ENCODE measurements at places on chromosomes 13 and 19.
A peak's percentile ranks its signal among the peaks of the same experiment; 100 is the strongest.

DNA sequence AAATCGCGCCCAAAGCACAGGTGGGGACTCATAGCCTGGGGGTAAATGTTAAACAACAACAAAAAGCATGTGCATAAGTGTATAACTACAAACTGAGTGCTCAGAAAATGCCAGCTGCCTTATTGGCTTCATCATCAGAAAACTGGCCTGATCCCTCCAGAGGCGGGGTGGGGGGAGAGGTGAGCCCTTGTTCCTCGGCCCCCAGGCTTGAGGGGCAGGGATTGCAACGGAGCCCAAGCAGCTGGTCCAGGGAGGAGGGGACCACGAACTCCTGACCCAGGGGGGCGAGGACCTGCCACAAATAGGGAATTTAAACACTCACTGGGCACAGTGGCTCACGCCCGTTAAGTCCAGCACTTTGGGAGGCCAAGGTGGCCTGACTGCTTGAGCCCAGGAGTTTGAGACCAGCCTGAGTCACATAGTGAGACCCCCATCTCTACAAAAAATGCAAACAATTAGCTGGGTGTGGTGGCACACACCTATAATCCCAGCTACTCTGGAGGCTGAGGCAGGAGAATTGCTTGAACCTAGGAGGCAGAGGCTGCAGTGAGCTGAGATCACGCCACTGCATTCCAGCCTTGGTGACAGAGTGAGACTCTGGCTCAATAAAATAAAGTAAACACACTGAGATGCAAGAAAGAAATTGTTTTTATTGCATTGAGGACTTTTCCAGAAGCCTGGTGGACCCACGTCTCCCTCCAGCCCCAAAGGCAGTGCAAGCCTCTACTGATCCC lies 8.7 kb downstream of the SIRT6 start:
- DNase-seq = no peak

GRCh38 chr19:6378041-6378440 lies 2.3 kb upstream of the PSPN start:
- DNase-seq = peak; percentile 82

DNA sequence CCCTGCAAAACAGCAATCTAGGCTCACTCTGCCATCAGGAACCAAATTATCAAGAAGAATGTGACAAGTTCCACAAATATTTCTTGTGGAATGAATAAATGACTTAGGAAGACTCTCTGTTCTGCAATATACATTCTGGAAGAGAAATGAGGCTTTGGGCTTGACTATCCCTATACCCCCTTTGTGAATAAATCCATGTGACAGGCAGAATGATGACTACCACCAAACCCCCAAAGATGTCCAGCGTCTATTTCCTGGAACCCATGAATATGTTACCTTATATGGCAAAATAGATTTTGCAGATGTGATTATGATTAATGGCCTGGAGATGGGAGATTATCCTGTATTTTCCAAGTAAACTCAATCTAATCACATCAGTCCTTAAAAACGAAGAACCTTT lies 139.3 kb downstream of the ENOX1 start:
- DNase-seq = no peak

- DNase-seq = no peak
These were observed 20.3 kb downstream of the CKM start for GRCh38 chr19:45302416-45302815.

DNA sequence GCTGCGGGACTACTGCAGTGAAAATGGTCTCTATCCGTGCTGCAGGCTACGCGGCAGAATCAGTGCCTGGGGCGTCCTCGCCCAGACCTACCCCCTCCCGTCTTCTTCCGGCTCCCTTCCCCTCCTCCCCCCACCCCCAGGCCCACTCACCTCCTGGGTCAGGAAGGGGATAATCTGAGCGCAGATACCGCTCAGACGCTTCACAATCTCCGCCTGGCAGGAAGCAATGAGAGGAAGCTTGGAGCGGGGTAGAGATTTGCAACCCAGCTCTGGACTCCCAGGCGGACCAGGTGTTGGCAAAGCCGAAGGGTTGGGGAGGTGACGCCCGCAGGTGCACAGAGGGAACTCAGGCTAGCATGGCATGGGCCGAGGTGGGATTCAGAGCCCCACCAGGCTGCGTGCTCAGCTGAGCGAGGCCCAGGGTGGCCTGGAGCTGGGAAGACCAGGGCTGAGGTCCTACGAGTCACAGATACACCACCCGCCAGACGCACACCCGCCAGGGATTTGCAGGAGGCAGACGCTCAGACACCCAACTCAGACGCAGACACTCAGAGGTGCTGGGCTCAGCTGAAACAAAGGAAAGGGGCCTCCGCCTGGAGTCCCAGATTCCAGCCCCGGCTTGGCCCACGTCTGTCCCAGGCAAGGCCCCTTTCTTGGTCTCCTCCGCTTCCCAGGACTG lies 4.1 kb downstream of the TLE2 start:
- DNase-seq = no peak

GRCh38 chr19:29787281-29787680 lies 24.5 kb upstream of the CCNE1 start:
- DNase-seq = no peak

DNA sequence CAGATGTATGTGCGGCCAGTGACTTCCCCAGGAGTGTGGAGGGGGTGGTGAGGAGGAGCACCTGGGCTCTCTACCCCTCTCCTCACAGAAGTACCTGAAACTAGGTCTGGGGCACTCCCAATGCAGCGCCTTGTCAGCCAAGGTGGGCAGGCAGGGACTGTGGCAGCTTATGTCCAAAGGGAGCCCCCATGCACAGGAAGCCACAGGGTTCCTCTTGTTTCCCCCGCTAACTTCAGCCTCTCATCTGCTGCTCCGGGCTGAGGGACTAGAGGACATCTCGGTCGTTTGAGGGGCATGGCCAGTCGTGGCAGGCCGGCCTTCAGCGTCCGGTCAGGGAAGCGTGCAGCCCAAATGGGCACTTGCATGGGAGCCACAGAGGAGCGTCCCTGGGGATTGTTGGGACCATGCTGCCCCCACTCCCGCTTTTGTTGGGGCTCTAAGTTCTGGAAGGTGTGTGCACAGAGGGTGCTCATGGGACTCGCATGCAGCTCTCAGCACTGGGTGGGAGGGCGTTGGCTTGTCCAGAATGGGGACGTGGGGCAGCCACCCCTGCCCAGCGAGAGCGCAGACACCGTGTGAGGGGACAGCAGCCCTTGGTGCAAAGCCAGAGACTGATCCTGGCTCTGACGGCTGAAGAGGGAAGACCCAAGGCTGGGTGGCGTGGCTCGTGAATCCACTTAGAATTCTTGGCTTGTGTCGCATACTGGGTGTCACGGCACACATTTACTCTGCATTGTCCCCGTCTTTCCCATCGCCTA lies 16.6 kb upstream of the NPAS1 start:
- no peak for DNase-seq

- DNase-seq = no peak
These were observed 198.3 kb downstream of the KCNRG start for GRCh38 chr13:50213526-50213925.

DNA sequence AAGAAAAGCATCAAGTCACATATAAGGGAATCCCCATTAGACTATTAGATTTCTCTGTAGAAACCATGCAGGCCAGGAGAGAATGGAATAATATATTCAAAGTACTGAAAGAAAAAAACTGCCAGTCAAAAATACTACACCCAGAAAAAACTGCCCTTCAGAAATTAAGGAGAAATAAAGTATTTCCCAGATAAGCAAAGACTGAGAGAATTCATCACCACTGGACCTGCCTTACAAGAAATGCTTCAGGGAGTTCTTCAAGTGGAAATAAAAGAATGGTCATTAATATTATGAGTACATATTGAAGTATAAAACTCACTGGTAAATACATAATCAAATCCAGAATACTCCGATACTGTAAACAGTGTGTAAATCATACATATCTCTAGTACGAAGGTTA lies 35.9 kb downstream of the VWA8 start:
- DNase-seq = no peak

- DNase-seq = peak; percentile 49
These were observed 12.4 kb downstream of the RTN2 start for GRCh38 chr19:45484273-45484945.

DNA sequence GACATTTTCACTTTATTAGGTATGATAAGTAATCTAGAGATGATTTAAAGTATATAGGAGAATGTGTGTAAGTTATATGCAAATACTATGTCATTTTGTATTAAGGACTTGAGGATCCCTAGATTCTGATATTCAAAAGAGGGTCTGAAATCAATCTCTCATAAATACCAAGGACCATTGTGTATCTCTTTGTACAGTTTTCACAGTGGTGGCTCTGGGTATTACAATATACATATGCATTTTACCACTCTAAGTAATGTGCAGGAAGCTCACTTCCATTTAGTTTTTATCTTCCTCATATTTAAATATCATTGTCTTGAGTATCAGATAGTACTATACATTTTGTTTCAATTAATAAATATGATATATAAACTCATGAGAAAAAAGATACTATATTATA lies 862.6 kb upstream of the PCDH20 start:
- DNase-seq = no peak

GRCh38 chr13:31929031-31929770 lies 102.4 kb upstream of the FRY start:
- peak; percentile 19 for DNase-seq
